ENCODE measurements at places on chromosomes 7 and 10.

GRCh38 chr10:33831591-33831990 lies 497.1 kb upstream of the NRP1 start:
- no peak for DNase-seq

DNA sequence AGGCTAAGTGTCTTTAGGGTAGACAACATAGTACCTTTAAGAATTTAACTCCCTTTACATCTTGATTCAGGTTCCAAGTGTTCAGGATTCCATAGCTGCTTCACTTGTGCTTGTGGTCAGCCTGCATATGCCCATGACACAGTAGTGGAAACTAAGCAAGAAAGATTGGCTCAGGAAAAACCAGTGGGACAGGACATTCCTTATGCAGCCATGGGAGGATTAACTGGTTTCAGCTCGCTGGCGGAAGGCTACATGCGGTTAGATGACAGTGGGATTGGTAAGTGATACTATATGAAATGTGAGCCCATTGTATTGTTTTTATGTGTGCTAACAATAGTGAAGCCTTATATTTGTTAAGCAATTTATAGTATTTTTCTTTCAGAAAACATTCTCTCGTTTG lies 11.3 kb downstream of the FAM221A start:
- DNase-seq: no peak

DNA sequence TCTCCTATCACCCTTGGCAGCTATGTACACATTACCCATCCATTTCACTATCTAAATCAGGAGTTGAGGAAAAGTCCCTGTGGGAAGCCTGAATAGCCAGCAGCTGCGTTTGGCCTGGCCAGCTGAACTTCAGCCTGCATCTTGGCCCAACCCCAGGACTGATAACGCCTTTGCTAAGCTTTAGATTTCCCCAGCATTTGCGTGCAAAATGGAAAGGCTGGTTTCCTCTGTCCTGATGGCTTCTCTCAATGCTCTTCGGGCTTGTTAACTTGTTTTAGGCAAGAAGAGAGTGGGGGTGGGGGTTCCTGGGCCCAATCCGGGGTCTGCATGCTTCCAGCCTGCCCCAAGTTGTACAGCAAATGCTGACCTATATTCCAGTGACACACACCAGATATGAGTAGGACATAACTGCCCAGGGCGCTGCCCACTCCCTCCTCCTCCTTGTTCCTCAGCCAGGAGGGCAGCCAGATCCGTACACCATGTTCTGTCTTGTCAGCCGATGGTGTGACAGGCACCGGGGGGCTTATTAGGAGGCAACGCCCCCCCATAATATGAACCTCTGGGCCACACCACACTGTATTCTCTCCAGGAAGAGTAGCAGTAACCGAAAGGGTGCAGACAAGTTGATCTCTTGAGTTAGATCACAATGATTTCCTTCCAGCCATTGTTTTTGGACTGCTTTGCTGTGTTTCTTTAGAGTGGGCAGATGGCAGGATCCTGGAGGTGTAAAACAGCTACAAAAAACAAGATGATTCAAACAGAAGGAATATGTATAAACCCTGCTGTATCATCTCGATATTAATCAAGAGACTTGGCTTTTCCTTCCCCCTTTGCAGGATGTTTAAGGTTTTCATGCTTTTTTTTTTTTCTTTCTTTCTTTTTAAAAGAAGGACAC lies 339.0 kb downstream of the RNLS start:
- no peak for DNase-seq

DNA sequence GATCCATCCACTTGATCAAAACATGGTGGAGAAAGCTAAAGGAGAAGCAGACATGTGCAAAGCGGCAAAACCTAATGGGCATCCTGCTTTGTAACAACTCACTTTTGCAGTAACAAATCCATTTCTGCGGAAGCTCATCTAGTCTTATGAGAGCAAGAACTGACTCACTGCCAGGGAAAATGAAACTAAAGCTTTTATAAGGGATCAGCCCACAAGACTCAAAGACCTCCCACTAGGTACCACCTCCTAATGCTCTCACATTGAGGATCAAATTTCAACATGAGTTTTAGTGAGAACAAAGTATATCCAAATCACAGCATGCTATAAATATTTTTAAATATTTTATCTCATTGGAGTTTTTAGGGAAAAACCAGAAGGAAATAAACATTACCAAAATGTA lies 120.1 kb upstream of the GNAI1 start:
- no peak for DNase-seq

GRCh38 chr10:35565602-35566081 lies 39.5 kb upstream of the GJD4 start:
- DNase-seq: no peak

- DNase-seq: no peak
Measured at GRCh38 chr10:73205890-73206289, 38.0 kb downstream of the FAM149B1 start.

DNA sequence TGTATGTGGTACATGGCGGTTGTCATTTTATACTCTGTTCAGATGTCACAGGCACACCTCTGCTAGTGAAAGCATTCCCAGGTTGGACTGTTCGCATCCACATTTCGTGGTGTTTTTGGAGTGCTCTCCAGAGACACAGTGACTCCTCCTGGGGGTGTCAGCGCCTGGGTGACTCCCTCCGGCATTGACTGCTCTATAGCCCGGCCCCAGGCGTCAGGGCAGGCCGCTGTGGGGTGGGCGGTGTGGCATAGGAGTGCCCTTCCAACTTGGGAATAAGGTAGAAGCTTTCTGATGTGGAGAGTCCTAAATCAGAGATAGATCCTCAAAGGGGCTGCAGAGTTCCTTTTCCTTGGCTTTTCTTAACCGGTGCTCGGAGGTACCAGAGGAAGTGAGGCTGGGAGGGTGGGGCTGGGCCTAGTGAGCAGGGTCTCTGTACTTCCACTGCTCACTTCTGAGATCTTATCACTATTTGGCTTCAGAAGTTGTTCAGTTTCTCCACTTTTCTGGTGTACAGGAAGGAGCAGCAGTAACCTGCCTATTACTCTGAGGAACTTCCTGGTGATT lies 32.3 kb downstream of the CCNY start:
- no peak for DNase-seq

DNA sequence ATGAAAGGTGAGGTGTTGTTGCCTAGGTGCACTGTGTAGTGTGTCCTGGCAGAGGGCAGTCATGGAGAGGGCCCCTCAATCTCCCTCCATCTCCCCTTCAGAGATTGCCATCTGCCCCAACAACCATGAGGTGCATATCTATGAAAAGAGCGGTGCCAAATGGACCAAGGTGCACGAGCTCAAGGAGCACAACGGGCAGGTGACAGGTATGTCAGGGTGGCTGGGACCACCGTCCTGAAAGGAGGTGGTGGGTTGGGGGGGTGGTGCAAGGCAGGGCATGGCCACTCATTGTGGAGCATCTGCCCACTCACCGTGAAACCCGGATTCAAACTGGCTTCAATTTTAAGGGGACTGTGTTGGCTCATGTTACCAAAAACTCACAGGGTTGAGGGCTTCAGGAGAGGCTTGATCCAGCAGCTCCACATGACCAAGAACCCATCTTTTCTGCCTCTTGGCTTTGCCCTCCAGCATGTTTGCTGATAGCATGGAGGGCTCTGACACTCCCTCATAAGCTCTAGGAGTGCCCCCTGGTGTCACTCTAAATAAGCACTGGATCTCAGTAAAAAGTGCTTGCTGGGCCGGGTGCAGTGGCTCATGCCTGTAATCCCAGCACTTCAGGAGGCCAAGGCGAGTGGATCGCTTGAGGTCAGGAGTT lies 12.2 kb downstream of the ARPC1B start:
- no peak for DNase-seq

DNA sequence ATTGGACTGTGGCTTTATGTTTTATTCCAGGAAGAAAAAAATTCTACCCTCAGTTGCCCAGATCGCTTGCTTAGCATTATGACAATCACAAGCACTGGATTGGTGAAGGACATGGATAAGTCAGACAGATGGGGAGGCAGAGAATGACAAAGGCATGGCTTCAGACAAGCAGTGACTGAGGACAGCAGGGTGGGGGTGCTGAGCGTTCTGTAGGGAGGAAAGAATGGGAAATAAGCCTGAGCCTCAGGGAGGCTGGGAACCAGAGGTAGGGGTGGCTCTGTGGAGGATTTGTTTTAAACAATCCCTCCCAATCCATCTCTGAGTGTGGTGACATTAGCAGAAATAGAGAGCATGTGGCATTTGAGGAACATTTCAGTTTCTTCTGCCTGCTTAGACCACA lies 896.9 kb downstream of the CCSER2 start:
- DNase-seq: no peak

DNA sequence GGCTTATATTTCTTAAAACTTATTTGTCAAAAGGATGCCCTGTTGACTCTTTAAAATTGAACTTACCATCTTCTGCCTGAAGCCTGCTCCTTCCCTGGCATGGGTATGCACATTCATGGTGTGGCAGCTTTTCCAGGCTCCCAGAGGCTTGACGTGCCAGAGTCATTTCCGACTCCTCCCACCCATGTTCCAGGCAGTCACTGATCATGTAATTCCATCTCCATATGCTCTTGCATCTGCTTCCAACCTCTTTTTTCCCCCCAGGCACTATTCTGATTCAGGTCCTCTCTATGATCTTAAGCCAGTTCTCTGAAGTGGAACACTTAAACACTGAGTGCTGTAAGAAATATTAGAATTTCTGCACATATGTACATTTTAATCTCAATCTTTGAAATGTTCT lies 82.2 kb downstream of the CFAP58 start:
- DNase-seq: peak; percentile 57

DNA sequence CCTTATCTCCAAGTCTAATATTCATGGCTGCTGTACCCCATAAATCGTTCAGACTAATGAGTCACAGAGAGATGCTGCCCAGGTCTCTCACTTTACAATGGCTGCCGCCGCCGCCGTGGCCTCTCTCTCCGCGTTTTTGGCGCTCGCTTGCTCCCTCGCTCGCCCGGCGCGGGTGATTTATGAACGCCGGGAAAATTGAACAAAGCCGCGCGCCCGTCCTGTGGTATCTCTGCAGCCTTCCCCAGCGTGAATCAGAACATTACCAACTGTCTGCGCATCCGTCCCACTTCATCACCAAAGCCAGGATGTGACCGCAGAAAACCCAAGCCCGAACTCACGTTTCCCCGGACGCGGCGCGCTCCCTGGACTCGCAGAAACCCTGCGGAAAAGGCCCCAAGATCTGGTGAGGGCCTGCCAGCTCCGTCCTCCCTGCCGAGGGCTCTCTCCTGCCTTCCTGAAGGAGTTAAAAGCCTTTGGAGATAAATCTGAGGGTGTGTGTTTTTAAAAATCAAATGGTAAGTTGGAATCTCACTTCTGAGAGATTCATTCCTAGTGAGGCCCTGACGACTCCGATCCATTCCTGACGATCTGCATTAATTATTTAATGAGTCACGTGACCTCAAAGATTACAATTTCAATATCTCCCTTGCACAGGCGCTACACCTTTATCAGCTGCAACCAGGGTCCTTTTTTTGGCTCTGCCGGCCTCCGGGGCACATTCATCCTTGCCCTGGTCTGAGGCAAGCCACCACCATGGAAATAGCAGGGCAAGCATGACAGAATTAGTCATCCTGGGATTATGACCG lies 6.3 kb downstream of the HOXA4 start:
- no peak for DNase-seq

- no peak for DNase-seq
Measured at GRCh38 chr10:119347181-119347974, 140.0 kb downstream of the GRK5 start.
